WTC11 (cell line): ENCODE measurements at places on chromosomes 11 and 22. TPM values are rescaled to one million over a fixed set of nuclear protein-coding genes. Genes with fewer than 3 reads are reported as not detected.

TSPO gene
- total RNA-seq: 21.9 to 28.6 TPM (median 23.8 TPM) in 3 replicates

DNA sequence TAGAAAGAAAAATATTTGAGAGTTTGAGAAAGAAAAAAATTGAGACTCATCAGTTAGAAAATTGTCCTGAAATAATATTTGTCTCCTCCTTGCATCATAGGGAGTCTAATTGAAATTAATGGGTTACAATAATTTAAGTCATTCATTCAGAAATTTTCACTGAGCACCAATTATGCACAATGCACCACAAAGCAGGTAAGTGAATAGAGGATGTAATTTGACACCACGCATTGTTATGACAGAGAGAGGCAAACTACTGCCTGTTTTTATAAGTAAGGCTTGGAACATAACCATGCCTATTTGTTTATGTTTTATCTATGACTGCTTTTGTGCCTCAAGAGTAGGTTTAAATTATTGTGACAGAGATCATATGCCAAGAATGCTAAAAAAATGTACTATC, 537.9 kb upstream of the FAT3 start:
- no peaks in the 10 kb centered on the region for H3K27me3 ChIP-seq
- no peak overlapping the region for H3K4me3 ChIP-seq
- peaks cover 2% of the 10 kb centered on the region; the same call in 1 of the 2 replicates for H3K36me3 ChIP-seq
- H3K4me1 ChIP-seq: peaks cover 11% of the 10 kb centered on the region

GRCh38 chr11:61132646-61133045, 28.6 kb downstream of the VPS37C start:
- H3K4me1 ChIP-seq: peaks cover 16% of the 10 kb centered on the region
- no peaks in the 10 kb centered on the region; the same call in 1 of the 2 replicates for H3K27me3 ChIP-seq
- H3K27ac ChIP-seq: no peak overlapping the region
- DNase-seq: no peak

GRCh38 chr11:14290422-14290821, 68.6 kb downstream of the RRAS2 start:
- peaks cover 40% of the 10 kb centered on the region for H3K36me3 ChIP-seq
- H3K4me3 ChIP-seq: no peak overlapping the region
- H3K27me3 ChIP-seq: no peaks in the 10 kb centered on the region

- peaks cover 8% of the 10 kb centered on the region; the same call in 1 of the 2 replicates for H3K36me3 ChIP-seq
- DNase-seq: no peak
- peaks cover 3% of the 10 kb centered on the region; the same call in 1 of the 2 replicates for H3K4me1 ChIP-seq
- H3K27ac ChIP-seq: no peak overlapping the region
Measured at GRCh38 chr22:24176040-24176439, 5.2 kb upstream of the SUSD2 start.

GRCh38 chr11:77174559-77174958, 46.5 kb downstream of the MYO7A start:
- peaks cover 67% of the 10 kb centered on the region for H3K4me1 ChIP-seq
- H3K27ac ChIP-seq: no peak overlapping the region; the same call in 1 of the 2 replicates
- H3K36me3 ChIP-seq: no peaks in the 10 kb centered on the region; the same call in 1 of the 2 replicates
- peaks cover 8% of the 10 kb centered on the region; the same call in 1 of the 2 replicates for H3K27me3 ChIP-seq

DNA sequence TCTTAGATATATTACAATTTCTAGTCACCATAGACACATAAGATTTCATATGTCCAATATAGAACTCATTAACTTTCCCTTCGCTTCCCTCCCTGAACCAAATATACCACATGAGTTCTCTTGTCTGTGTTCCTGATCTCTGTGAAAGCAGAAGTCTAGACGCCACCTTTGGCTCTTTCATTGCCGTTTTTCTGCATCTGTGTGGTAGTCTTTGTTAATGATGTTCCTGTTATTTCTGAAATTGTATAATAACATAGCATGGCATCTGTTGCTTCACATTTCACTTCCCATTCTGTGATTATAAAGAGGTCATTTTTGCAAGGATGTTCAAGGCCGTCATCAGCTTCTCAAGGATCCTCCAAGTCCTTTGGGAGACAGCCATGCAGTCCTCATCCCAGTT, 58.5 kb downstream of the NCAM1 start:
- H3K27me3 ChIP-seq: no peaks in the 10 kb centered on the region
- H3K27ac ChIP-seq: no peak overlapping the region
- H3K4me1 ChIP-seq: no peaks in the 10 kb centered on the region
- H3K4me3 ChIP-seq: no peak overlapping the region

- no peak overlapping the region for H3K4me3 ChIP-seq
- no peak overlapping the region for H3K27ac ChIP-seq
- peaks cover 7% of the 10 kb centered on the region; the same call in 1 of the 2 replicates for H3K4me1 ChIP-seq
- DNase-seq: peak; percentile 30
Measured at GRCh38 chr11:59283825-59284772, 71.4 kb upstream of the MPEG1 start.

- no peak overlapping the region for H3K27ac ChIP-seq
- peaks cover 36% of the 10 kb centered on the region for H3K27me3 ChIP-seq
- H3K4me3 ChIP-seq: no peak overlapping the region
- DNase-seq: peak; percentile 9
Measured at GRCh38 chr22:46047841-46048595, 71.1 kb upstream of the WNT7B start.

DNA sequence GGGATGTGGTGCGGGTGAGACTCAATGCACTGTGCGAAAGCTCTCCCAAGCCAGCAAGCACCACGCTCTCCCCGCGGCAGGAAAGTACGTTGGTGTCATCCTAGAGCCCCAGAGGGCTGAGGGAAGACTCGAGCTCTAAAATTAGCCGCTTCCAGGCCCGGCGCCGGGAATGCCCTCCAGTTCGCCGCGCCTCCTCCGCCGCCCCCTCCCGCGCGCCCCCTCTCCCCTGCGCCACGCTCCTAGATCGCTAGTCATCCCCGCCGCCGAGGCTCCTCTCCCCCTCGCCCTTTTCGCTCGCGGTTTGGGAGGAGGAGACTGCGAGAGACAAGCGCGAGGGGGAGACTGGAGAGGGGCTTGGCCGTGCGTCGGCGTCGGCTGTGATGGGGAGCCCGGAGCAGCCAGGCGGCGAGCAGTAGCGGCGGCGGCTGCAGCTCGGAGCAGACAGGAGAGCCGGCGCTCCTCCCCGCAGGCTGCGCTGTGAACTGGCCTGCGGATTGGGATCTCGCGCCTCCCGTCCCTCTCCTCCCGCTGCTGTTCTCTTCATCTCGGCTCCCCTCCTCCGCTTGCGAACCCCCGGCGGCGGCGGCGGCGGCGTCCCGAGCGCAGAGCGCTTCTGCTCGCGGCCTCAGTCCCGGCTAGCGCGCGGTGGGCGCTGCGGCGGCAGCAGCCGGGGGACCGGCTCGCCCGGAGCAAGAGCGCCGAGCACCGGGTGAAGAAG, at the start of gene FAT3:
Gene FAT3 (plus strand): TSS at position 412 of the 718 bp plus-strand sequence. CDS start 127,295 bp downstream, outside the sequence.
- peak within 1 kb of the TSS; percentile 64 for H3K27ac ChIP-seq
- DNase-seq: peak; percentile 74
- peak within 1 kb of the TSS; percentile 94 for H3K4me3 ChIP-seq
- peaks cover 64% of the 10 kb centered on the region for H3K4me1 ChIP-seq
- peaks cover 60% of the 10 kb centered on the region for H3K27me3 ChIP-seq

- no peak overlapping the region for H3K27ac ChIP-seq
- H3K4me3 ChIP-seq: no peak overlapping the region
- H3K36me3 ChIP-seq: no peaks in the 10 kb centered on the region
- H3K4me1 ChIP-seq: no peaks in the 10 kb centered on the region
- H3K27me3 ChIP-seq: no peaks in the 10 kb centered on the region
Measured at GRCh38 chr11:106585061-106585460, 433.2 kb downstream of the GUCY1A2 start.

- H3K27me3 ChIP-seq: peaks cover 6% of the 10 kb centered on the region
- no peak overlapping the region for H3K27ac ChIP-seq
- H3K4me1 ChIP-seq: peaks cover 14% of the 10 kb centered on the region
- no peaks in the 10 kb centered on the region for H3K36me3 ChIP-seq
Measured at GRCh38 chr11:10923882-10924281, 66.0 kb upstream of the ZBED5 start.

DNA sequence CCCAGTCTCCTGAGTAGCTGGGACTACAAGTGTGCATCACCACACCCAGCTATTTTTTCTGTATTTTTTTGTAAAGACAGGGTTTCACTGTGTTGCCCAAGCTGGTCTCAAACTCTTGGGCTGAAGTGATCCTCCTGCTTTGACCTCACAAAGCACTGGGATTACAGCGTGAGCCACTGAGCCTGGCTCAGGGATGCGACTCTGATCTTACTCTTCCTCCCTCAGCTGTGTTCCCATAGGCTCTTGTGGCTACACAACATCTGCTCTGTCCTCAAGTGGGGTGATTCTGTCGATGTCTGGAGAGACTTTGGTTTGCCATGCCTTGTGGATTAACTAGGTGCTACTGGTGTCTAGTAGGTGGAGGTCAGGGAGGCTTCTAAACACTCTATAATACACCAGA, 127.0 kb upstream of the SERPIND1 start:
- H3K36me3 ChIP-seq: no peaks in the 10 kb centered on the region
- H3K27ac ChIP-seq: no peak overlapping the region
- DNase-seq: no peak

DNA sequence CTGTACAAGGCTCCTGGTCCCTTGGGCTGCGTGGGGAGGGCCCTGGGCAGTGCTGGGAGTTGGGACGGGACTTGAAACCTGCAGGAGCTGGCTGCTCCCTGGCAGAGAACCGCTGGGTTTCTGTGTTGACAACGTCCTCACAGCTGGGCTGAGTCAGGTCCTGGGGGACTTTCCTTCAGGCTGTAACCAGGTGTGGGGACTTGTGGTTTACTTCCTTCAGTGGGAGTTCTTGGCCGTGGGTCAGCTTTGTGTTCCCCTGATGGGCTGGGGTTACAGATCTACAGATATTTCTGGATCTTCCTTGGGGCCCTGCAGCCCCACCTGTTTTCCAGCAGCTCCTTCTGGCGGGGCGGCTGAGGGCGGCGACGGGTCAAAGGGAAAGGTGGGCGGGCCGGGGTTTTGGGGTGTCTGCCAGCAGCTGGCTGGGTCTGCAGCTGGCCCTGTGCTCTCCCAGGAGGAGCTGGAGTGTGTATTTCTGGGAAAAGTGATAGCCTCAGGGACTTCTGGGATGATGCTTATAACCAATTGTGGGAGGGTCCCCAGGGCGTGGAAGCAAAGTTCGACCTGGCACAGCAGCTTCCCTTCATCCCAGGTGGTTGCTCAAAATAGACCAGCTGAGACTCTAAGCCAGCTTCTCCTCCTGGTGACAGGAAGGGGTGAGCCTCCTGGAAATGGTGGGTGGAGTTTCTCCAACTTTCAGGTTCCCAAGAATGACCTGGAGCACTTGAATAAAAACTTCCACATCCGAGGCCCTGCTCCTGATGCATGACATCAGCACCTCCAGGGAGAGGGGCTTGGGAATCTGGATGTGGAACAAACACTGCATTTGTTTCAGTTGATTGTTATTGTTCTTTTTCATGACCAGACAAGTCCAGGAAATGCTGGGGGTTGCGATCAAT, 19.1 kb downstream of the ST14 start:
- DNase-seq: no peak
- H3K4me3 ChIP-seq: no peak overlapping the region
- peaks cover 11% of the 10 kb centered on the region for H3K36me3 ChIP-seq
- peaks cover 11% of the 10 kb centered on the region for H3K4me1 ChIP-seq

DNA sequence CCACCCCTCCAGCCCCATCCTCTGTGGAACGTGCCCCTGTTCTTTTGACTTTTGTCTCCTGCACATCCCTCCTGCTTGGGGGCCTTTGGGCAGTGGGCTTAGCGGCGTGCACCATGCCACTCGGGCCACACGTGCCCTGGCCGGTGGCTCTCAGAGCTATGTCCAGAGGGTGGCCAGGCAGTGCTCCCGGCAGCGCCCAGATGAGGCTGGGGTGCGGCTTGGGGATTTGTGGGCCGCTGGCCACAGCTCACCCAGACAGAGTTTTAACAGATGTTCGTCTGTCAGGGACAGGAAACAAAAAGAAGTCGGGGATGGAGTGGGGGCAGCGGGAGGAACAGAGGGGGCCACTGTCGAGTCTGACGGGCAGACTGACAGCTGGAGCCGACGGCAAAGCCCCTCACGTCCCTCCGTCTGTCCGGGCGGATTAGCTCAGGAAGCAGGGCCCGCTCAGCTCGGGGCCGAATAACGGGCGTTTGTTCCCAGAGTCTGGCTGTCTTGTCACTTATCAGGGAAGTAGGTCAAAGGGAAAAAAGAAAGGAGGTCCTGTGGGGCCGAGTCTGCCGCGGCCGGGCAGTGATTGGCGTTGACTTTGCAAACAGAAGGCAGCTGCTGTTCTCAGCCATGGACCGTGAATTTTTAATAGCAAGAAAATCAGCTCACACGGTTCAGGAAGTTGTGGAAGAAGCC, 61.6 kb downstream of the LRP5 start:
- peaks cover 16% of the 10 kb centered on the region for H3K36me3 ChIP-seq
- H3K27me3 ChIP-seq: no peaks in the 10 kb centered on the region

- peak; percentile 55 for DNase-seq
- H3K4me3 ChIP-seq: no peak overlapping the region
- H3K27ac ChIP-seq: peak overlapping the region; percentile 96
- peaks cover 95% of the 10 kb centered on the region for H3K4me1 ChIP-seq
- no peaks in the 10 kb centered on the region for H3K27me3 ChIP-seq
Measured at GRCh38 chr22:23218867-23219251, 38.5 kb downstream of the BCR start.

- DNase-seq: peak; percentile 11
- no peaks in the 10 kb centered on the region for H3K36me3 ChIP-seq
- no peak overlapping the region for H3K27ac ChIP-seq
Measured at GRCh38 chr11:122071709-122072202, 44.3 kb downstream of the BLID start.

- no peaks in the 10 kb centered on the region for H3K27me3 ChIP-seq
- DNase-seq: no peak
- 0 out of 2 replicates have a peak overlapping the region, but pooled peaks have one; percentile 44 for H3K27ac ChIP-seq
Measured at GRCh38 chr11:105968021-105968697, 53.9 kb downstream of the MSANTD4 start.

GRCh38 chr22:25410849-25411248, 153.6 kb upstream of the GRK3 start:
- H3K4me3 ChIP-seq: no peak overlapping the region
- no peak for DNase-seq
- H3K4me1 ChIP-seq: peaks cover 12% of the 10 kb centered on the region
- H3K27me3 ChIP-seq: peaks cover 22% of the 10 kb centered on the region
- H3K27ac ChIP-seq: no peak overlapping the region
- H3K36me3 ChIP-seq: 0 out of 2 replicates have a peak, but pooled peaks cover 3% of the 10 kb centered on the region

- no peaks in the 10 kb centered on the region for H3K36me3 ChIP-seq
- H3K27ac ChIP-seq: peak overlapping the region; percentile 92
- H3K4me1 ChIP-seq: peaks cover 88% of the 10 kb centered on the region
- peak overlapping the region; percentile 21 for H3K4me3 ChIP-seq
- no peak for DNase-seq
Measured at GRCh38 chr11:92311616-92312449, 87.2 kb downstream of the FAT3 start.

DNA sequence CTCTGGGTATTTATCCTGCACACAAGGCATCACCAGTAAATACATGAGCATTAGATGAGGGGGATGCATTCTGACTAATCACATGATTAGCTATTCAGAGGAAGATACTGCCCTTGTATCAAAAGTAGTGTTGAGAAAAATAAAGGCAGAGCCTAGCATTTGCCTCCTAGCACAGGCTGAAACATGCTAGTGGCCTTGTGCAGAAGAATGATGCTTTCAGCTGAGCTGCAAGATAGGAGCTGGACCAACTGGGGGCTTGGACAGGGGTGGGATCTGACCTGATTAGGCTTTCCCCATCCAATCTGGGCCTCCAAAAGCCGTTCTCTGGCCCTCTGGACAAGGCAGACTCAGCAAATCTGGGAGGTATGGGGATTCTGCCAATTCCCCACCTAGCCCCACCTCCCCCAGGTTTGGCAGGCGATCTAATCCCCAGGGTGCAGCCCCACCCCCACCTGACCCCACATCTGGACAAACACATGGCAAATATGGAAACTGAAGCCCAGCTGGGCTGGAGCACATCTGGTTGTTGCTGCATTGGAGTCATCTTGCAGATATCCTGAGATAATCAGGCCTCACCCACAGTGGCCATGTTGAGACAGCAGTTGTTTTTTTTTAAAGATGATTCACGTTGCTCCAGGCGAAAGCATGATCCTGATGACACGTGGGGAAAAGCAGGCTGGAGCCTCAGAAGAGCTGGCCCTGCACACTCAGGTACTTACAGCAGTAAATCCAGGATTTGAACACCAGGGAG, 4.4 kb upstream of the MISFA start:
- H3K4me1 ChIP-seq: no peaks in the 10 kb centered on the region
- no peak overlapping the region for H3K4me3 ChIP-seq
